ENCODE measurements at places on chromosomes 1 and 21.

- DNase-seq: no peak
Observed at GRCh38 chr1:114338191-114338890, 172.7 kb downstream of the TRIM33 start.

DNA sequence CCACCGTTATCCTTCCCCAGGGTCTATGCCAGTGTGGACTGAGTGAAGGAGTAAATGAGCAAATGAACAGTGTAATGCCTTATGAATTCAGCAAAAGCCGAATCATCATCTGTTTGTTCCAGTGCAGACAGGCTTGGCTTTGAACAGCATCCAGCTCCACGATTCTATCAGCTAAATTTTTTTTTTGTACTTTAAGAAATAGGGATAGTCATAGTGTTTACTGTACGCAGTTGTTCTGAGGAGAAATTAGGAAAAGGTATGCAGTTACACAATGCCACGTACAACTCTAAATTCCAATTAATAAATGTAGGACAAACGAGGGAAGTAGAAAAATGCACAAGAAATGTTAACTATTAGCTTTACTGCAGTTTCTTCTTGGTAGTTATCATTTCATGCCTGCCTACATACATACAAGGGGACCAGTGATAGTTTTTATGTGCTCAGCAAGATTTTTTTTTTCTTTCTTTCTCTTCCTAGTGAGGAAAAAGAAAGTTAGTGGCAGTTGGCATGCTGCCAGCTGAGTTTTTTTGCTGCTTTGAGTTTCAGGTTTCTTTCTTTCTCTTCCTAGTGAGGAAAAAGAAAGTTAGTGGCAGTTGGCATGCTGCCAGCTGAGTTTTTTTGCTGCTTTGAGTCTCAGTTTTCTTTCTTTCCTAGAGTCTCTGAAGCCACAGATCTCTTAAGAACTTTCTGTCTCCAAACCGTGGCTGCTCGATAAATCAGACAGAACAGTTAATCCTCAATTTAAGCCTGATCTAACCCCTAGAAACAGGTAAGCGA lies at the start of gene IFI44L:
Gene IFI44L (plus strand): TSS at position 646 of the 777 bp plus-strand sequence. CDS start 7,468 bp downstream, outside the sequence.
- peak; percentile 64 for DNase-seq

DNA sequence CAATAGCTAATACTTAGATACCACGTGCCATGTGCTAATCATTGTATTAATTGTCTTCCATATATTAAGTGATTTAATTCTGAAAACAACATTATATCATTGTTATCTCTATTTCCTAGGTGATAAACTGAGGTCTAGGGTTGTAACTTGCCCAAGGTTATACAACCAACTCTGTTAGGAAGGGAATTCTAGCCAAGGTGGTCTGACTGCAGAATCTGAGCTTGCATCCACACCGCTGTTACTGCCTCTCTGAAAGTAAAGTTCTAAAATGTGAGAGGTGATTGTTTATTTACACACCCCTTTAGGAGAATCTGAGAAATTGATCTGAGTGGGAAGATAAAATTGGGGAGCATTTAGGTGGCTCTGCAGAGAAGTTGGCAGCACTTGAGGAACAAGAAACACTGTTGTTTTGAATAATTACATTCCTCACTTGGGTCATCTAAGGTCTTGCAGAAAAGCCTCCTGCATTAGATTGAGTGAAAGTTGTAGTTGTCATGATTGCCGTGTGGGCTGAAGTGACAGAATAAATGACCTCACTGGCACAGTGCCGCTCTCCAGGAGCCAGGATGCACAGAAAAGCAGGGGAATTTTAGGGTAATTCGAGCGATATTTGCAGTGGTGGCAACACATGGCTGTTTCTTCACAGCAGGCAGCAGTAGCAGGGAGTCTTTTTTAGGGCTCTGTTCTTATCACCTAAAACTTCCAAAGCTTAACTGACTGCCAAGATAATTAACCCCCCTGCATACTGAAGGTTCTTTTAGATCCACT lies 121.7 kb downstream of the ADGRL4 start:
- no peak for DNase-seq

DNA sequence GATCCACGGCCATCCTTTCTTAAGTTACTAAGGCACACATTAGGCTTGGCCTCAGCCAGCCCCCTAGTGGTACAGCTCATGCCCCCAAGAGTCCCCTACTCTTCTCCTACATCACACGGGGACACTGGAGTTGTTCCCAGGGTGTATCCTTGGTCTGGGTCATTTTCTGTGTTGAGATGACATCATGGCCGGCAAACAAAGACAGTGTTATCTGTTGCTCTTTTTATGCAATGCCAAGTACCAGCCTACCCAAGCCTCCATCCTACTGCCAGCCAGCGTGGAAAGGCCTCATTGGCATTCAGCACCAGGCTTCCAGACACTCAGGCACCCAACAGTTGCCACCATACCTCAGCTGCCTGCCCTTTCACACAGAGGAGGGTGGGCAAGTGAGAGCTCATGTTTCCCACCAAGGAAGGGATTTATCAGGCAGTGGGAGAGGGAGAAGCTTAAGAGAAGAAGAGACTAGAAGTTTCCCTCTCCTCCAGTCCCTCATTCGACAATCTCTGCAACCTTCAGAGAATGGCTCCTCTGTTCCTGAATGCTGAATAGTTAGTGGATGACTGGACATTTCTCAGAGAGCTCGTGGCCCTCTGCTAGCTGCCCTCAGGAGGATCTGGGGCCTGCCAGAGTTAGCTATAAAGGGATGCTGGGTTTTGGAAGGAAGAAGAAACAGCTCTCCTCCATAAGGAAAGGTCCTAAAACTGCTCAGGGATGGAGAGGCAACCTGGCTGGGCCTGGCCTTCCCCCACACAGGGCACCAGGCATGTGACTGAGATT lies 17.7 kb downstream of the CBR1 start:
- DNase-seq: no peak

DNA sequence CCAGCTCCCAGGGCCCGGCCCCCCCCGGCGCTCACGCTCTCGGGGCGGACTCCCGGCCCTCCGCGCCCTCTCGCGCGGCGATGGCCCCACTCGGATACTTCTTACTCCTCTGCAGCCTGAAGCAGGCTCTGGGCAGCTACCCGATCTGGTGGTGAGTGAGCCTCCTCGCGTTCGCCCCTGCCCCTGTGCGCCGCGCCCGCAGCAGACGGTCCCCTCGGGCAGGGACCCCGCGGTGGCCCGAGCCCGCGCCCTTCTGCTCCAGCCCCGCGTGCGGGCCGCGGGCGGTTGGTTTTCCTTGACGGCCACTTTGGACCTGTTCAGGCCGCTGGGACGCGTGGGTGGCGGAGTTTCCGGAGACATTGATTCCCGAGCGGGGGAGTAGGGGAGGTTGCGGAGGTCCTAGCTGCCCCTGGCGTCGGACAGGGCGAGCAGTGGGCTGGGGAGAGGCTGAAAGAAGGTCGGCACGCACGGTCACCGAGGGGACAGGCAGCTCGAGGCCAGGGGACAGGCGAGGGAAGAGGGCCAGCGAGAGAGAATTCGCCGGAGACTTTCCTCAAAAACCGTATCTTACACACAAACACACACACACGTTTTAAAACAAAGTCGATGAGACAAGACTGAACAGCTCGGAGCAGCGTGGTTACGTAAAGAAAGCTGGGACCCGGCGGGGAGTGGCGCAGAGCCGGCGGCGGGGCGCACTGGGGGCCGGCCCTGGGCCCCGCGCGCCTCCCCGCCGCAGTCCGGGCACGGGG lies 427 bp downstream of the WNT3A start:
- DNase-seq: no peak

GRCh38 chr1:199529324-199529723 lies 498.2 kb upstream of the NR5A2 start:
- no peak for DNase-seq

GRCh38 chr1:32939655-32940371 lies 24.8 kb downstream of the RNF19B start:
- DNase-seq: peak; percentile 40

DNA sequence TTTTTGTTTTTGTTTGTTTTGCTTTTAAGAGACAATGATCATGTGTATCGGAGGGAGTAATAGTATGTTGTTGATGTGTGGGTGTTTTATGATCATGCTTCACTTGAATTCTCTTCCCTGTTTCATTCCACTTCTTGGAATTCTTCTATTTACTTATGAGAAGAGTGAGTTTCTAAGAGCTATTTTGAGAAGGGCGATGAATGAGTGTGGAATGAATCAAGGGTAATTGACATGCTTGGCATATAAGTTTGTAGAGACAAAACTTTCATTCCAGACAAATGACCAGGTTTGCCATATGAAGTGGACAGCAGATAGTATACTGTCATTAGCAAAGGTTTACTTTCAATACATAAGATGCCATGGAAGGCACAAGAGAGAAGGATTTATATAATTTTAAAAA lies 42.3 kb upstream of the PDC start:
- DNase-seq: no peak

- no peak for DNase-seq
Observed at GRCh38 chr1:222911866-222912265, 97.0 kb downstream of the DISP1 start.

DNA sequence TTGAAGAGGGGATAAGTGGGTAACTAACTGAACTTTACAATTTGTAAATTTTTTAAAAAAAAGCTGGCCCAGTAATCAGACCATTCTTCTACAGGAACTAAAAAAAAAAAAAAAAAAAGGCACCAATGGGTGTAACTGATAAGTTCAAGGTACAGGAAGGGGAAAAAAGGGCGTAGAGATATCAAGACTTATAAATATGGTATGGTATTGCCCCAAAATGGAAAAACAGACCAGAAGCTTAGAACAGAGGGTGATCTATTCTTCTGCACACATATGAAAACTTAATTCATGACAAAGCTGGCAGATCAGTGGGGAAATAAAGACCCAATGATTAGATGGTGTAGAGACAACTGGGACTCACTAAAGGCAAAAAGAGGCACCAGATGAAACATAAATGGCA lies 58.9 kb downstream of the LHX4 start:
- no peak for DNase-seq

All from activated CD4-positive, alpha-beta T cell treated with anti-CD3 and anti-CD28 coated beads, Interleukin-2, amount 50 U/mL, for 48 hours (primary cell).